Myocyte (in vitro differentiated cells): ENCODE measurements at places on chromosomes 12 and 14.

GRCh38 chr14:95310635-95311380 lies 8.9 kb downstream of the CLMN start:
- no peak for DNase-seq

GRCh38 chr12:117189725-117190209 lies 503 bp downstream of the FBXO21 start:
- DNase-seq, result peak; percentile 31

- peak; percentile 30 for DNase-seq
Measured at GRCh38 chr12:89731089-89731488, 22.5 kb upstream of the ATP2B1 start.

GRCh38 chr12:67411562-67411961 lies 142.4 kb downstream of the CAND1 start:
- DNase-seq, result no peak

GRCh38 chr14:53855127-53855526 lies 101.5 kb downstream of the BMP4 start:
- DNase-seq, result no peak

GRCh38 chr14:42965512-42965911 lies 1358.8 kb downstream of the LRFN5 start:
- DNase-seq, result no peak

DNA sequence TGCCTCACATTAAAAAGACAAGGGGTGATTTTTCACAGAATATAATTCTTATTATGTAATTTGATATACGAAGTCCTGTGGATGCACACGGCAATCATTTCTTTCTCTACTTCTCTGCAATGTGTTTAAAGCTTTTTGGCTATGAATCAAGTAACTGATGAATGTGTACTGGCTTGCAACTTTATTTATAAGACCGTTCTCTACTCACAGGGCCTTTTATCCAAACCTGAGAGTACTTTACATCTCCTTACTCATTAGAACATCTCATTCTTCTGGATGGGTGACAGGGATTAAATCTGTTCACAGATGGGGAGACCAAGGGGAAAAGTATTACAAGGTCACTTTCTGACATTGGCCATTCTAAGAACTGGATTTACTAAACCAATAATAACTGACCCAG lies 215.8 kb upstream of the DIO2 start:
- DNase-seq, result no peak

GRCh38 chr12:49293056-49293956 lies 1.6 kb upstream of the PRPH start:
- DNase-seq, result no peak
